Stimulated activated CD8-positive, alpha-beta memory T cell treated with anti-CD3 and anti-CD28 coated beads, Interleukin-2, amount 100 ng/mL, for 1 hour (primary cell): ENCODE measurements at places on chromosomes 5 and 9.

GRCh38 chr5:167814828-167815227, 476.6 kb upstream of the WWC1 start:
- no peak for DNase-seq

DNA sequence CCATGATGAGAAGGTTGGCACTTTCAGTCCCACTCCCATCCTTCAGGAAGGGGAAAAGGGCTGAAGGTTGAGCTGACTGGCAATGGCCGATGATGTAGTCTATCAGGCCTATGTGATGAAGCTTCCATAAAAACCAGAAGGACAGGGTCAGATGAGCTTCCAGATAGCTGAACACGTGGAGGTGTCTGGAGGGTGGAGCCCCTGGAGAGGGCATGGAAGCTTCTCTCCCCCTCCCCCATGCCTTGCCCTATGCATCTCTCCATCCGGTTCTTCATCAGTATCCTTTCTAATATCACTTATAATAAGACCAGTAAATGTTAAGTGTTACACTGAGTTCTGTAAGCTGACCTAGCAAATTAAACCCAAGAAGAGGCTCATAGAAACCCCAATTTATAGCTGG, 32.6 kb upstream of the SMU1 start:
- no peak for DNase-seq

- no peak for DNase-seq
These were observed 3.0 kb downstream of the GDNF start for GRCh38 chr5:37836592-37837413.

- no peak for DNase-seq
These were observed 7.4 kb upstream of the SHC3 start for GRCh38 chr9:89185980-89186379.

DNA sequence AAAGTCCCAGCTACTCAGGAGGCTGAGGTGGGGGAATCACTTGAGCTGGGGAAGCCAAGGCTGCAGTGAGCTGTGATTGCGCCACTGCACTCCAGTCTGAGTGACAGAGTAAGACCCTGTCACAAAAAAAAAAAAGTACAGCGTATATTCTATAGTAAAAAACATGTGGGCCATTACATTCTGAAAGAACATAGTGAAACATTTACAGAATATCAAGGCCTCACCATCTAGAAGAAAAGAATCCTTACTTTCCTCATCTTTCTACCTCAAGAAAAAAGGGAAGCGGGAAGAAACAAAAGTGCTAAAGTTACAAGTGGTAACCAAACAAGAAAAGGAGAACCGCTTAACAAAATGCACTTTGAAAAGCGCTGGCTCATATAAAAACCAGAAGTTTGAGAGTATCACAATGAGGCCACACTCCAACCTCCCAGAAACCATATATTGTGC, 5.7 kb upstream of the SYK start:
- no peak for DNase-seq
